ENCODE measurements at places on chromosomes 4 and X.

DNA sequence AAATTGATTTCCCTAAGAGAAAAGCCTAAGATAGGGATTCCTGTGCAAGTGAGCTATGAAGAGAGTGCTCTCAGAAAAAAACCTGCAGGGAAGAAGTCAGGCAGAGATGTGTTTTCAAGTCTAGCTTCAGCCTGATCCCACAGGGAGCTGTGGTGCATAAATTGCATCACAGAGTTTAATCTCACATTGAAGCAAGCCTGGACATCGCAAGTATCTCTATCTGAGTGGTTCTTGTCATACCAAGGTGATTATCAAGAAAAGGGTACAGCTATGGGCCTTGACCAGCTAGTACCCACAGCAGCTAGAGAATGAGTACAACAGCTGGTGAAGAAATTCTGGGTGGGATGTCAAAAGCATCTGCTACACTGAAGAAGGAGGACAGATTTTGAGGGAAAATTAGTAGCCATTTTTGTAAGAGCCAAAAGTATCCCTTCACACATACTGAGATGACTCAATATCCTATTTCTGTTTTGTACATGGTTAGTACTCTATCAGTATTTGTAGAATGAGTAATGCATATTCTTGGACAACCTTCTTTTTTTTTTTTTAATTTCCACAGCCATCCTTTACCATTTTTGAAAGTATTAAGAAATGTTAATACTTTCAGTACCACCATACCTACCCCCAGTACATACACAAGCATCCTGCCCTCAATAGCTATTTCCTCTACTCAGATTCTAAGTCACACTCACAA lies 708.9 kb downstream of the IL1RAPL1 start:
- DNase-seq = no peak

DNA sequence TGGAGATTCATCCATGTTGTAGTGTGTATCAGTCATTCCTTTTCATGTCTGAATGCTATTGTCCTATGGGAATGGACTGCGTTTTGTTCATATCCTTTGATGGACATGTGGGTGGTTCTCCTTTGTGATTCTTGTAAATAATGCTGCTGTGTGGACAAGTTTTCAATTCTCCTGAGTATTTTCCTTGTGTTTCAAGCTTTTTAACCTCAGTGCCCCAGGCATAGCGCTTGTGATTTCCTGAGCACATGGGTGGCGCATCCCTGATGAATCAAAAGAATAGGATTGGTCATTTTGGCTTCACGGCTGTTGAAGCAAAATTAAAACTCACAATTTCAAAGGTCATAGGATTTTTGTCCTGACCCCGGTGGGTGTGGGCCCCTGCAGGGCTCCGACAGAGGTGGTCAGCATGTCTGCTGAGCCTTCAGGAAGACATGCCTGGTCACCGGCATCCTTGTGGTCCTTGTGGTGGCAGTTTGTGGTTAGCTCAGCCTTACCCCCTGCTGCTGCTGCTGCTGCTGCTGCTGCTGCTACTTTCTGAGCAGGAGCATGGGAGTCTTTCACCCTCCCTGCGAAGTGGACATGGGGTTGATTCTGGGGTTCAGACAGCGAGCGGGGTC lies 30.0 kb downstream of the SHROOM2 start:
- no peak for DNase-seq

GRCh38 chrX:38220024-38220414 lies 652 bp downstream of the SRPX start:
- DNase-seq = no peak

- DNase-seq = no peak
Measured at GRCh38 chrX:1535241-1536041, 1.5 kb downstream of the P2RY8 start.

Measured in stimulated activated CD4-positive, alpha-beta T cell treated with anti-CD3 and anti-CD28 coated beads, Interleukin-15, amount 100 ng/mL, for 1 hour (primary cell).